ENCODE measurements at places on chromosomes 13 and 19.

GRCh38 chr13:43648733-43649132 is 138.0 kb downstream of the ENOX1 start:
- DNase-seq = no peak

DNA sequence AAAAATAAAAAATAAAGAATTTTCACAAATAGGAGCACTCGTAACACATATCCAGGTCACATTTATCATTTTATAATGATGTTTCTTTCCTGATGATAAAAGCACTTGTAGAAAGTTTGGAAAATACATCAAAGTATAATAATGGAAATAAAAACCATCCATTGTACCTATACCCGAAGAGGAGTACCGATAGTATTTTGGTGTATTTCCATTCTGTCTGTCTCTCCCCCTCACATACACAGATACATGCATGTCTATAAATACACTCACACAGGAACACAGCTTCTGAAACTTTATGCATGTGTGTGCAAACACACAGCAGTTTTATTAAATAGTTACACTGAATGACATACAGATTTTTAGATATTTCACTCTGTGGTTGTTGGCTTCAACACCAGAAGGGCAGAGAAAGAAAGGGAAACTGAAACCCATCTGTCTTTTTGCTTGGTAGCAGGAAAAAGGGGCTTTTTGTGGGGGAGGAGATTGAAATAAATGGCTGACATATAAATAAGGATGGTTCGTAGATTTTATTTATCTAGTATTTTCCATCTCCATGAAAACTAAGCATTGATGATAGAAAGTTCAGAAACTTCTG is 114.8 kb downstream of the LRCH1 start:
- no peak for DNase-seq

GRCh38 chr13:49454388-49455006 is 10.4 kb downstream of the SETDB2 start:
- DNase-seq = no peak

- no peak for DNase-seq
These were observed 11.6 kb downstream of the NFILZ start for GRCh38 chr19:8641908-8642547.

- no peak for DNase-seq
These were observed 157.5 kb upstream of the ATXN8OS start for GRCh38 chr13:69950160-69950559.

DNA sequence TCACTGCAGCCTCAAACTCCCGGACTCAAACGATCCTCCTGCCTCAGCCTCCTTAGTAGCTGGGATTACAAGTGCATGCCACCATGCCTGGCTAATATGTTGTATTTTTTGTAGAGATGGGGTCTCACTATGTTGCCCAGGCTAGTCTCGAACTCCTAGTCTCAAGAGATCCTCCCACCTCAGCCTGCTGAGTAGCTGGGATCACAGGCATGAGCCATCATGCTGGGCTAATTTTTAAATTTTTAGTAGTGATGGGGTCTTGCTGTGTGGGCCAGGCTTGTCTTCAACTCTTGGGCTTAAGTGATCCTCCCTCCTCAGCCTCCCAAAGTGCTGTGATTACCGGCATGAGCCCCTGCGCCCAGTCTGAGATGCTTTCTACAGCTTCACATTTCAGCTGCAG is 15.3 kb downstream of the ATCAY start:
- DNase-seq = no peak

DNA sequence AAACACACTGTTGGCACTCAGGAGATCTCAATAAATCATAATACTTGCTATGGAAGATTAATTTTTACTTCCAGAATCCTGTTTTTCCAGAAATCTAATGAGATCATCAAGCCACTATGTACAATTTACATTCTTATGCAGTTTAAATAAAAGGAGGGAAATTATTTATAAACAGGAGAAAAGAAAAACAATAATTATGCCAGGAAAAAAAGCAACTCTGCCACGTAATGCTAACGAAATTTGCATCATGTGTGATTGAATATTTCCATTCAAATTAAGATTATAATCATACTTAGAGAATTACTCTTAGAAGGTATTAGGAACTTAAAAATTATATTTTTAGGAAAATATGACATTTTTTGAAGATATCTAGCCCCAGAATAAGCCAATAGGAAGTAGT is 13.0 kb downstream of the FAM124A start:
- DNase-seq = no peak

DNA sequence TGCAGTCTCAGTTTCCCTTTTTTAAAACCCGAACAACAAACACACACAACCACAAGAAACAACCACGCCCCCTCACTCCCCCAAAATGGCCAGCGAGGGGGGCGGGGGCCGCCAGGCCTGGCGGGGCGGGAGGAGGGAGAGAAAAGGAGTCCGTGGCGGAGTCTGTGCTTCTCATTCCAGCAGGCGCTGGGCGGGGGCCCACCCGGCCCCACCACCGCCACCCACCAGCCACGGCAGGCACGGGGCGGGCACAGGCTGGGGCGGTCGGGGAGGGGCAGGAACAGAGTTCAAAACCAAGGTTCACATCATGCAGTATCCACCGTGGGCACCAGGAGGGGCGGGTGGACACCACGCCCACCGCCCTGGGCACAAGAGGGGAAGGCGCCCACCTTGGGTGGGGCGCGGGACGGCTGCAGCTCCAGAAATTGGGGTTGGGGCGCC is 12.9 kb downstream of the DPF1 start:
- DNase-seq = no peak

Measured in stimulated activated CD4-positive, alpha-beta T cell treated with anti-CD3 and anti-CD28 coated beads, Interleukin-15, amount 100 ng/mL, for 1 hour (primary cell).